ENCODE measurements at places on chromosomes 3 and 15.

GRCh38 chr3:17432236-17432635 lies 310.2 kb downstream of the TBC1D5 start:
- no peak for DNase-seq

DNA sequence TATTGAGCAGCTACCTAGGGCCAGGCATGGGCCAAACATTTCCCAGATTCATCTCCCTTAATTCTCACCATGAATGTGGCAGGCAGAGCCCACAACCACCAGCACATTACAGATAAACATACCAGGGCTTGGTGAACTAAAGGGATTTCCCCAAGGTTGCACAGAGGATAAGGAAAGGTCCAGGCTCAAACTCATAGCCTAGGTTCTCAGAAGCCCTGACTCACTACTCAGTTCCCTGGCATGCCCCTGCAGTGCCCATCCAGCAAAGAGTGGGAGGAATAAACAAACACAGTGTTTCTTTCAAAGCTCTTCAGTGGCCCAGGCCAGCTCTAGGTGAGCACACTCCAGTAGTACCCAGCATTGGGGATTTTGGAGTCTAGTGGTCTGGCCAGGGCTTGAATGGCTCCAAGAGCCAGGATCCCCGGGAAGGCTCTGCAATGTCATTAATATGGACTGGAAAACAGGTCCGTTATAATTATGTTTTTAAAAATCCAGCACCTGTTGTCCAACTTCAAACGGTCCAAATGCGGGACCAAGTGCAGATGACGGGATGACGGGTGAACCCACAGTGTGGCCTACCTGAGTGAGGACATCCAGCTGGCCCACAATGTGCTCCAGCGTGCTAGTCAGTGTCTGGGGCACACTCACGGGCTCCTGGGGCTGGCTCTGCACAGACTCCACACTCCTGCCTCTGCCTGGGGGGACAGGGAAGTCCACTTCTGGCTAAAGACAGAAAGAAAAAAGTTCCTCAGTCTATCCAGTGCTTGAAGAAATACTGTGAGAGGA lies 39.8 kb upstream of the DUSP7 start:
- DNase-seq: no peak

GRCh38 chr3:88038566-88038965 lies 20.2 kb downstream of the CGGBP1 start:
- no peak for DNase-seq

GRCh38 chr3:69090021-69090420 lies 5.3 kb downstream of the ARL6IP5 start:
- no peak for DNase-seq

- no peak for DNase-seq
Observed at GRCh38 chr3:192817053-192817452, 89.7 kb upstream of the FGF12 start.

DNA sequence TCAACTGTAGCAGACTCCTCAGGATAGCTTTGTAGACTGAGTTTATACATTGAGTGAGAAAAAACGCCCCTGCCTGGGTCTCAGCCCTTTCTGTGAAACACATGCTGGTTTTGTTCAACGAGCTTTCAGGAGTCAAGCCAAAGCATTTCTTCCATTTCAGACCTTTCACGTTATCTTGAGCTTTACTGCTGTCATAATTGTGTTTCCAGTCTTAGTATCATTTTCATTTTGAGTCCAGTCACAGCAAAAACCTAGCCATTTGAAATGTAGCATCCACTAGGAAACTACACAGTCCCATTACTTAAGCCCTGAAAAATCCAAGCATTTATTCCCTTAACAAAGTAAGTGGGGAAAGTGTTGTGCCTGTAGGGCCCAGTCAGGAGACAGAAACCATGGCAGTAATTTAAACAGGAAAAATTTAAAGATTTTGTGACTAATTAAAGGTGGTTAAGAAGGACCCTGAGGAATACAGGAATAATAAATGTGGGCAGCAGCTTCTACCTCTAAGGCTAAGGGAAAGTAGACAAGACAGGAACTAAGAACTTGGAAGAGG lies 110.1 kb upstream of the ABHD17C start:
- no peak for DNase-seq

DNA sequence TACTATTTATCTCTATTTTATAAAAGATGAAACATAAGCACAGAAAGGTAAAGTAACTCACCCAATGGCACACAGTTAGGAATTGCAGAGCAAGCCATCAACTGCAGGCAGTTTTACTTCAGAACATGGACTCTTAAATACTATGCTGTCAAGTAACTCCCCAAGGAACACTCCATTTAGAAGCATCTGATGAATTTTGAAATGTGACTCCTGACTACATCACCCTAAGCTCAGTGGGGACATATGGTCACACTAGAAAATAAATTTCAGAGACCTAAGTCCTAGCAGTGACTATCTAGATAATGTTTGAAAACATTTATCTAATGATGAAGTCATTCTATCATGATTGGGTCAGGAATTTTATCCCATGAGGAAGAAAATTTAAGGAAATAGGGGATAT lies 272.8 kb upstream of the ARRDC4 start:
- no peak for DNase-seq

DNA sequence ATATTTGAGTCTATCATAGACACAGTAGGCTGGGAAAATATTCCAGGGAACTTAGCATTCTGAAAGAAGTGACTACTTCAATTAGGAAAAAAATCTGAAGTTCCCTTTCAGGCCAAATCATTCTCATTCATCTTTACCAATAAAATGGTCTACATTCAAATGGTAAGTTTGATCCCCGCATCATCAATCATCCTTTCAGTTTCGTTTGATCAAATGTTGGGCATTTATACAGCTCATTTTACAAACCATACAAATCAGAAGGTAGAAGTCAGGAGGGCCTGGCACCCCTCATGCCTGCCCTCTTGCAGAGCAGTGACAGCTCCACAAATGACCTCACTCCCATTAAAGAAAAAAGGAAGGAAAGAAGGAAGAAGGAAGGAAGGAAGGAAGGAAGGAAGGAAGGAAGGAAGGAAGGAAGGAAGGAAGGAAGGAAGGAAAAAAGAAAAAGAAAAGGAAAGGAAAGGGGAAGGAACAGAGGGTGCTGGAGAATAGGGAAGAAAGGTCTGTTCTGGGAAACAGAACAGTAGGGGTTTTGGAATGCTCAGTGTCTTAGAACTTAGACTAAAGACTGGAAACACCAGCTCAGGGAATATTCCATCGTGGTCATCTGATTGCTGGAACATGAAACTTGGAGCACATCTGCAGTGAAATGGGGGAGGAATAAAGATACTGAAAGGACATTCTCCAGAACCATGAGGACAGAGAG lies 86.1 kb downstream of the XXYLT1 start:
- DNase-seq: no peak

DNA sequence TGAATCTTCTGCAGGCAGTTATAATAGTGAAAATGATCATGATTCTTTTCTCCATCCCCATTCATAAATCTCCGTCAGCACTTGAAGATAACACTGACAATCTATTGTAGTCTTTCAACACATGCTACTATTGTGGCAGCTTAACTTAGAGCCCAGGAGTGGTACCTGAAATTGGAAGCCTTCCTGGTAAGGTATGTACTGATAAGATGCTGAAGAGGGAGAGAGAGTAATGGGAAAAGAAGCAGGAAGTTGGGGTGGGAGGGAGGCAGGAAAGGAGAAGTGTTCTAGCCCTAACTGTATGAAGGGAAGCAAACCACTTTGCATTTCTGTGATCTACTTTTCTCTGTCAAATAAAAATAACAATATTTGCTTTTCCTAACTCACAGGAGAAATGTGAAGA lies 197.4 kb upstream of the RORA start:
- DNase-seq: no peak

- no peak for DNase-seq
Observed at GRCh38 chr15:75732809-75733451, 20.3 kb upstream of the CSPG4 start.

DNA sequence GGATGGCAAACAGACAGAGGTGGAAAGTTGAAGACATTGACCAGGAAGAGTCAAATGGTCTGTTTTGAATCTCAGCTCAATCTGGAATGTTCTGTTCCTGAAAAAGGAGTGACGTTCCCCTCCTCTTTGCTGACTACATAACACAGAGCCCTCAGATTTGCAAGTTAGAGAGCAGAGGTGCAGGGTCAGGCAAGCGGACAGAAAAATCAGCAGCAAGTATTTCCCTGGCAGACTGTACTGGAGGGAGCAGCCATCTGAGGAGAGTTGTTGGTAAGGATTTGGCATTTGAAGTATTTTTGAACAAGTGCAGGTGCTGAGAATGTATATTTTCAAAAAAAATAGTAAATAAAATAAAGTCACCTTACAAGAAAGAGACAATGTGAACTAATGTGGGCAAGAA lies 17.6 kb downstream of the ZNF80 start:
- DNase-seq: no peak

DNA sequence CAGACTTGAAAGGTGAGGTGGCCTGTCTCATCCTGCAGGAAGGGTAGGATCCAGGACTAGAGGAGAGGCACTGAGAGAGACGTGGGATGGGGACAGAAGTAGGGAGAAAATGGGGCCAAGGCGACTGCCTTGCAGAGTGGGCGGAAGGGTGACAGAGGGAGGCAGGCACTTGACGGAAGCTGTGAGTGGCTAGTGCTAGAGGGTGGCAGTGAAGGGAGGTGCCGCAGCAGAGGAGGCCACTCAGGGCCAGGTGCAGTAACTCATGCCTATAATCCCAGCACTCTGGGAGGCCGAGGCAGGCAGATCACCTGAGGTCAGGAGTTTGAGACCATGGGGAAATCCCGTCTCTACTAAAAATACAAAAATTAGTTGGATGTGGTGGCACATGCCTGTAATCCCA lies 7.3 kb downstream of the CCDC33 start:
- DNase-seq: no peak

- DNase-seq: no peak
Observed at GRCh38 chr3:162142511-162142910, 645.9 kb downstream of the OTOL1 start.

GRCh38 chr15:77527164-77527778 lies 105.4 kb downstream of the LINGO1 start:
- no peak for DNase-seq

Measured in stimulated activated CD8-positive, alpha-beta memory T cell treated with anti-CD3 and anti-CD28 coated beads, Interleukin-2, amount 100 ng/mL, for 1 hour (primary cell).